ENCODE measurements at places on chromosomes 4 and X.

DNA sequence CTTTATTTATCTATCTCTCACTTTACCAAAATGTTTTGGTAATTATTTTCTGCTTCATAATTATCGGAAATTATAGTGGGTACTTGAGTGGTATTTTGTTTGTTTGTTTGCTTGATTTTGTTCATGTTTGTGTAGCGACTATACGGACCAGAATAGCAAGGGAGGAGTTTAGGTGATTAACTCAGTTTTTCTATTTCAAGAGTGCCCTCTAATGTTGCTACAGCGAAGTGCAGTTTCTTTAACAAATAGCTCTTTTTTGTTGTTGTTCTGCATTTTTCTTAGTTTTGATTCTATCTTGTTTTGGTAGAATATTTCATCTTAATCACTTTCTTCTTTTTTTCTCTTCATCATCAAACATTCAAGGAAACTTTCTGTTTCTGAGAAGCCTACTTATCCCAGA is 40.8 kb upstream of the QRFPR start:
- DNase-seq, result no peak

GRCh38 chr4:155179216-155179615 is 29.2 kb upstream of the NPY2R start:
- peak; percentile 0 for DNase-seq

GRCh38 chrX:24720036-24720435 is 26.3 kb downstream of the POLA1 start:
- peak; percentile 17 for DNase-seq

DNA sequence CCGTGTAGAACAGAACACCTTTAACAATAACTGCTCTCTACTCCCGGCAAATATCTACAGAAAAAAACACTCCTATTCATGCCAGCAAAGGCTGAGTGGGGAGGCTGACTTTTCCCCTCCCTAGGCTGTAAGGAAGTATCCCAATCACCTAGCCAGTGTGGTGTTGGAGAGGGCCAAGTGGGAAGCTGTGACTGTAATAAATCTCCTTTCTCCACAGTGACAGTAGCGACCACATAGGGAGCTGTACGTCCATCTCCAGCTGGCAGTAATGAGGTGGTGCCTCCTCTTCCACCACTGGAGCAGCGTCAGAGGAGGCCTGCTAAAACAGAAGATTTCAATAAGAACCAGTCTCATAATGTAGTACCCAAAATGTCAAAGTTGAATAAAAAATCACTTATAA is 47.9 kb upstream of the PLAC1 start:
- DNase-seq, result no peak

DNA sequence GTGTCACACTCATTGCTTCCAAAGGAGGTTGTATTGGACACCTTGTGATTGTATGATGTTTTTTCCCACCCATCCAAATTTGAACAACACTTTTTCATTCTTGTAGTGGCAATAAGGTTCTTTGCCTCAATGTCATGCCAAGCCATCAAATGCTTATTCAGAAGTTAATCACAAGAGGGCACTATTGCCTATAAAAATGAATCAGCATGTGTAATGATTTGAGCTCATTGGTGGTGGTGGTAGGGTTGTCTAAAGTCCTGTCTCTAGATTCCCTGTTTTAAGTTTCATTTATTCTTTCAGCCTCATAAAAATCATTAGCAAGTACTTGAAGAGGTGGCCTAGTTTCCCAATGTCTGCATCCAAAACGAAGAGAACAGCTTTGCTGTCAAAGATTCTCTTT is 37.0 kb downstream of the IRS4 start:
- peak; percentile 19 for DNase-seq

DNA sequence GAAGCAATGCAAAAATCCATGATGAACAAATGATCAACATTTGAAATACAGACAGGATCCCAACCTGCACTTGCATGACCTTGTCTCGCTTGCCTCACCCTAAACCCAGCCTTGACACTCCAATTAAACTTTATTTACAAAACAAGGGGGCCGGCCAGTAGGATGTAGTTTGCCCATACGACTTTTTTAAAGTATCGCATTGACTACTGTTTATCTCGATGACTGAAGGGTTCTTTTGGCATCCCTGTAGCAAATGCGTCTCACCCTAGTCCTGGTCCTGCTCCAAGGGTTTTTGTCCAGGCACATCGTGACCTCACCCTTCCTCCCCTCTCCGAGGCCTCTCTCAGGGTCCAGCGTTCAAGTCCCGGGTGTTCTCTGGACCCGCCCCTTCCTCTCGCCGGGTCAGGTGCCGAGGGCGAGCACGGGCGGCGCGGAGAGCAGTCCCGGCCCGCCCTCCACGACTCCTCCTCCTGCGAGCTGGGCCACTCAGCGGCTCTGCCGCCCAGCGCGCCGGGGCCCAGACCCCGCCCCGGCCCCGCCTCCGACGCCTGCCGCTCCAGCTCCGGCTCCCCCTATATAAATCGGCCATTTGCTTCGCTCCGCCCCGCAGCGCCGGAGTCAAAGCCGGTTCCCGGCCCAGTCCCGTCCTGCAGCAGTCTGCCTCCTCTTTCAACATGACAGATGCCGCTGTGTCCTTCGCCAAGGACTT is at the start of gene SLC25A5:
Gene SLC25A5 (plus strand): TSS at position 603 of the 709 bp plus-strand sequence. CDS start 72 bp downstream, at position 675.
- DNase-seq, result peak; percentile 80

DNA sequence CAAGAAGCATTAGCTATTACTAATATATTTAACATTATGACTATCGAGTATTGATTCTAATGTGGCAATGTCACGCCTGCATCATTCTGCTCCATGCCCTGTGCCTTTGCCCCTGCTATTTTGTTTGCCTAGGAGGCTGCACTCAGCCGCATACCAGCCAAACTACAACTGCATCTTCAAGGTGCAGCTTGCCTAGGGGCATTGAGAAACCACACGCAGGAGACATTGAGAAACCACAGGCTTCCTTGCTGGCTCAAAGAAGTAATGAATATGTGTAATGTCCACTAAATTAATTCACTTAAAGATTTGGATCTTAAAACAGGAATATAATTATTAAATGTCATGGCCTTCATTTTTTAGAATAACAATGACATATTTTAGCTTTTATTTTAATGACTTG is 683.6 kb upstream of the TENM3 start:
- peak; percentile 76 for DNase-seq

GRCh38 chrX:10929747-10930146 is 181.4 kb upstream of the HCCS start:
- no peak for DNase-seq

DNA sequence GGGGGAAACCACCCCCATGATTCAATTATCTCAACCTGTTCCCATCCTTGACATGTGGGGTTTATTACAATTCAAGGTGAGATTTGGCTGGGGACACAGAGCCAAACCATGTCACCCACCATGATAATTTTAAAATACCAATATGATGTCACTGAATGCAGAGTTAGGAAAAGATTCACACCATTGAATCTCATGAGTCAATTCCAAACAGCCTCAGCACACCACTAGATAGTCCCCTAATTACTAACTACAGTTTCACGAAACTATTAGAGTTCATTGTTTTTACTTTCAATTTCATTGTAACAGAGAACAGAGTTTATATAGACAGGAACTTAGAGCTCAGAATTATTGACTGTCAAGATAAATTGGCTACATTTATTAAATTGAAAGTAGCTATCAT is 410.2 kb downstream of the FAM47A start:
- no peak for DNase-seq

- no peak for DNase-seq
Measured at GRCh38 chrX:137025930-137026329, 7.9 kb downstream of the GPR101 start.

- DNase-seq, result no peak
Measured at GRCh38 chr4:20318909-20319277, 67.2 kb downstream of the SLIT2 start.

- no peak for DNase-seq
Measured at GRCh38 chrX:42274151-42274550, 350.8 kb upstream of the CASK start.

DNA sequence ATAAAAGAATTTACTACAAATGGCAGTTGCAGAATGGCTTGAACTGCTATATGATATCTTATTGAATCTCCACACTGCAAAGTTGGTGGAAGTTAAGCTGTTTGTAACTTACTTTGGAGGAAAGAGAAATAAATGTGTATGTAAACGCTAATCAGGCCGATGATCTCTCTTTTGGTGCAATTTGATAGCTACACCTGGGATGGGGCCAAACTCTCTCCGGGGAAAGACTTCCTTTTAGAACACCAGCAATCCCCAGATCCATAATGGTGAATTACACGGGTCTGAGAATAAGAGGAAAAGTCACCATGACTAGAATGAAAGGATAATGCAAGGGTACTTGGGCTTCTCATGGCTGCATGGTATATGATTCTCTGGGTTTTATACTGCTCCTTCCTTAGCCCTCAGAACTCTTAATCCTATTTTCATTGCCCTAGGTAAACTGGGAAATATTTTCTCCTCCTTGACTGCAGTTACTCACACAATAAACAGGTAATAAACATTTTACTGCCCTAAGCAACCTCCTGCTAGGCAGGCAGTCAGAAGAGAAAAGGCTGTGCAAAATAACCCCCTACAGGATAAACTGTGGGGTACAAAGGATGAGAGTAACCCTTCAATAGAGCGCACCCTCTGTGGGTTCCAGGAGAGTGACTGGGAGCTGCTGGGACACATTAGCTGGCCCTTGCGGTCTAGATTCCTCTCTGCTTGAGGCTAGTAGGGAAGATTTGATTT is 109.3 kb downstream of the MGST2 start:
- DNase-seq, result no peak

DNA sequence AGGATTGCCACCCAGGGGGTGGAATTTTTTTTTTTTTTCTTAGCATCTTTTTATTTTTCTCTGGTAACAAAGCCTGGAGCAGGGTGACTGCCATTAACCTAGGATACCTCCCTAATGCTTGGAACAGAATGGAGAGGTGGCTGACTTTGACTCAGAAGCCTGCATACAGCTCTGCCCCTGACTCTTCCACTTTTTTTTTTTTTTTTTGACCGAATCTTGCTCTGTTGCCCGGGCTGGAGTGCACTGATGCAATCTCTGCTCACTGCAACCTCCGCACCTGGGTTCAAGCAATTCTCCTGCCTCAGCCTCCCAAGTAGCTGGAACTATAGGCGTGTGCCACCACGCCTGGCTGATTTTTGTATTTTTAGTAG is 341 bp upstream of the SLC2A9 start:
- DNase-seq, result no peak

DNA sequence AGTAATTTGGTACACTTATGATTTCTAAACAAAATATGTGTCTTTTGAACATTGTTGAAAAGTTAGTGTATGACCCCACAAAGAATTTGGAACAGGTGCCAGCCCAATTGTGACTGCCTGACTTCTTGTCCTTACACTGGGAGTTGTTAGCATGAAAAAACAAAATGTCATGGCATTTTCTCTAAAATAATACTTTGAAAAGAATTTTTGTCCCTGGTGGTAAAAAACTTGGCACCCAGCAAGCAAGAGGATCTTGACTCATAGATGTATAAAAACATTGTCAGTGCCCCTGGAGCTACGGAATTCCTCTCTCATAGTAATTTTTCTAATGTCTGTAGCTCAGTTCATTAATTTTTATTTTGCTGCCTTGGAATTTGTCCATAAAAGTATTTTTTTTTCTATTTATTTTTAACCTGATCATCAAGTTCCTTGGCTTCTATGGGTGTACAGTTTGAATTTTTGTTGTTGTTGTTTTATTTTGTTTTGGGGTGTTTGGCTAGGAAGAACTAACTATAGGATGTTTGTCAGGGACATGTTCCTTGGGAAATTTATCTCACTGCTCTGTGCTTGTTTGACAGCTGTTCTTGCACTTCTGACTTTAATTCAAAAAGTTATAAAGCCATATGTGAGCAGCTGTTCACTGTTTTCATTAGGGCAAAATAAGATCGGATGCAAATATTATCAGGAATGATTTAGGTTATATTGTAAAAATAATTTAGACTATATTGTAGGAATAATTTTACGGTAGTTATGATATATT is 95.4 kb upstream of the NUDT6 start:
- peak; percentile 11 for DNase-seq

DNA sequence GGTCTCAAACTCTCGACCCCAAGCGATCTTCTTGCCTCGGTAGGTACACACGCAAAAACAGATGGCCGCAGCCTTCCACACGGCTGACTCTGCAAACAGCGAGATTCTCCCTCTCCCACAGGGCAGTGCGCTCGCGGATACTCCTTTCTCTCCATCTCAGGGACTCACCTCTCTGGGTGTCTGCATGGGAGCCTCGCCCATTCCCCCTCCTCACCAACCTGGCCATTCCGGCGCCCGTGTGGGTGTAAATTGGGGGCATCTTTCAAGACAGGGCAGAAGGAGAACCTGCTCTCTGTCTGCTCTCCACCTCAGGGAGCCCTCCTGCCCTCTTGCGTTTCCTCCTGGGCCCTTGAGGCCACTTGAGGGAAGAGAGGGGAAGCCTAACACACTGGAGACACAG is 4.4 kb downstream of the CTAG2 start:
- DNase-seq, result no peak

All from mammary epithelial cell (primary cell).